ENCODE measurements at places on chromosomes 11 and 22. TPM values are rescaled to one million over a fixed set of nuclear protein-coding genes. Genes with fewer than 3 reads are reported as not detected.

Gene PARVA
- total RNA-seq = 0.15 TPM

Gene MAJIN
- total RNA-seq = not detected

Gene GRM5
- not detected for total RNA-seq

Gene YIF1A
- 170 TPM for total RNA-seq

Gene CRELD2
- 71.2 TPM for total RNA-seq

Gene TPH1
- 0.40 TPM for total RNA-seq

Gene OR5T1
- total RNA-seq = not detected

Gene ASPHD2
- 8.2 TPM for total RNA-seq

Gene LMNTD2
- 1.3 TPM for total RNA-seq

Gene TMEM134
- total RNA-seq = 31.1 TPM

Gene C11orf65
- total RNA-seq = 0.79 TPM

Gene TRPC6
- not detected for total RNA-seq

Gene RBMXL2
- total RNA-seq = not detected

Gene TRIM22
- 25.0 TPM for total RNA-seq

Gene SCGB2A2
- not detected for total RNA-seq

Gene GAS2
- total RNA-seq = 1.4 TPM

Gene RFPL2
- not detected for total RNA-seq

Gene APOA5
- total RNA-seq = not detected

Gene ELMOD1
- total RNA-seq = not detected

Gene C11orf42
- total RNA-seq = not detected

Gene HSPB2
- not detected for total RNA-seq

Gene MAPK8IP1
- 0.71 TPM for total RNA-seq

Gene TSPAN32
- total RNA-seq = 2.9 TPM

Gene BUD13
- 27.7 TPM for total RNA-seq

Gene CLP1
- 22.0 TPM for total RNA-seq

Gene RPS19BP1
- 198 TPM for total RNA-seq

Gene PICK1
- 23.1 TPM for total RNA-seq

Gene TMPRSS5
- total RNA-seq = 0.55 TPM

Gene HPX
- 0.71 TPM for total RNA-seq

Gene OR52I1
- not detected for total RNA-seq

Gene ALX4
- not detected for total RNA-seq

Gene SNX32
- 1.4 TPM for total RNA-seq

Gene MPPED1
- total RNA-seq = not detected

Gene TSSK2
- total RNA-seq = not detected

Gene GGTLC2
- total RNA-seq = not detected

Gene SNU13
- total RNA-seq = 372 TPM

Gene JAML
- 135 TPM for total RNA-seq
